CD4-positive, alpha-beta T cell treated with Interleukin-6 for 4 hours (primary cell): ENCODE measurements at places on chromosomes 16 and 17.

- no peak for DNase-seq
These were observed 2.0 kb downstream of the NTAN1 start for GRCh38 chr16:15053904-15054303.

DNA sequence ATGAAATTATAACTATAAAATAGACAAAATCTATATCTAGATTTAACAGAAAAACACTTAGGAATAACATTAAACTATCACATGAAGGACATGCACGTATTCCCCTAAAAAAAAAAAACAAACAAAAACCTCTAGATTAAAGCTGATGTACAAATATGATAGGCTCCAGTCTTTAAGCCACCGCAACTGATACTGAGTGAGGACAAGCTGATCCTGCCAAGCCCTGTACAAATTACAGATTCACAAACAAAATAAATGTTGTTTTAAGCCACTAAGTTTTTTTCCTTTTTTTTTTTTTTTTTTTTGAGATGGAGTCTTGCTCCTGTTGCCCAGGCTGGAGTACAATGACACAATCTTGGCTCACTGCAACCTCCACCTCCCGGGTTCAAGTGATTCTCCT, 35.3 kb downstream of the SMURF2 start:
- no peak for DNase-seq

DNA sequence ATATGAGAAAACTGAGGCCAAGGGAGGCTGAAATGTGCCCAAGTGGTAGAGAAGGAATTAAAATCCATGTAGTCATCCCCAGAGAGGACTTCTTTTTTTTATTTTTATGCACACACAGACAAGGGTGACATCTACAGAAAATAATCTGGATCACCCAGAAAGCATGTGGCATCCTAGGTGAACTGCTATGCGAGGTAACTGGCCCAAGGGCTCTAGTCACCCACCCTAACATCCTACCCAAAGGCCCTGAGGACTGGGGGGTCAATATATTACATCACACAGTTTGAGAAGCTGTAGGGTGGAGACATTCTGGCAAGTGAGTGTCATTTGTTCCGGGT, 23.3 kb downstream of the TEX14 start:
- DNase-seq = no peak

DNA sequence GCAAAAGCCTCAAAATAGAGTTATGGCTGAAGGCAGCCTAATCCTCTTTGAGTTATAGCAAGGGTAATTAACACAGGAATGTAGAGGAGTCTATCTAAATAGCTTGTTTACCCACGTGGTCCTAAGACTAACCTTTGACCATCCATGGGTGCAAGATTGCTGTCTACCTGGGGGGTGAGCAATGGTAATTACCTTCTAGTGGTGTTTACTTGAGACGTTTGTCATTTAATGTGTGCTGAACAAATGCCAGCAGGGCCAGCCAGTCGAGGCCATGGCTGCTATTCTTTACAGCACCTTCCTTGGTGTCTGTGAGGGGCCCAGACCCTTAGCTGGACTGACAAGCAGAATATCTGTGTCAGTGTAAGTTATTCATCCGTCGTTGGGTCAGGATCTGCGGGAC, 13.9 kb upstream of the PRPSAP1 start:
- no peak for DNase-seq

DNA sequence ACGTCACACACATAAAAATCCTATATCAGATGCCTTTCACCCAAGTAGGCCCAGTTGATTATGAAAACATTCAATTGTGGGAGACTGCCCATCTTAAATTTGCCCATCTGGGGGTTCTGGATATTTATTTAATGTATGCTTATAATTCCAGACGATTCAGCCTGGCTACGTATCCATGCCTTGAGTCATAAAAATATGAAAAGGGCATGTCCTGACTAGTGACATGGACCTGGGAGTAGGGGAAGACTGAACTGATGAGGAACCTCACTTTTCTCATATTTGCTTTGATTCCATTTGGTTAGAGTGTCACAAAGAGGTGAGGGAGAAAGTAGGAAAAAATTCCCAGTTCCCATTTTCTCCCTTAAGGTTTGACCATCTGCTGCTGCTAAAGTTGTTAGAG, 122.5 kb upstream of the GNAO1 start:
- no peak for DNase-seq

- no peak for DNase-seq
These were observed 46.1 kb downstream of the ABCA8 start for GRCh38 chr17:68909066-68909465.
